ENCODE measurements at places on chromosomes 4 and X.

DNA sequence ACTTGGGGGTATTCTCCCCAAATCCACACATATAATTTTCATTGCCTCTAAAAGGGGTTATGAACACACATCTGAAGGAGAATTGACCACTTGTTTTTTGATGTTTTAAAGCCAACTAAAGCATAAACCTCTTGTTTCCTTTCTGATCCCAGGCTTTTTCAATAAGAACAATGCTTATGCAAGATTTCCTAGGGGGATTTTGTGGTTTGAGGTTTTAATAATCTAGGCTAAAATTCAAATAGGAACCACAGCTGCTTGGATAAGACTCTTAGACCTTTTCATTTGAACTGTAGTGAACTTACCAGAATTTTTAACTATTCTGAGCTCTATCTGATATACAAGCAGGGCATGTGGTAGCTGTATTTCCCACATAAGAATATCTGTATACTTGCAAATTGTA is 651.1 kb downstream of the ANKRD50 start:
- DNase-seq, result peak; percentile 41

GRCh38 chr4:70704931-70705182 is 16.5 kb downstream of the UTP3 start:
- no peak for DNase-seq

DNA sequence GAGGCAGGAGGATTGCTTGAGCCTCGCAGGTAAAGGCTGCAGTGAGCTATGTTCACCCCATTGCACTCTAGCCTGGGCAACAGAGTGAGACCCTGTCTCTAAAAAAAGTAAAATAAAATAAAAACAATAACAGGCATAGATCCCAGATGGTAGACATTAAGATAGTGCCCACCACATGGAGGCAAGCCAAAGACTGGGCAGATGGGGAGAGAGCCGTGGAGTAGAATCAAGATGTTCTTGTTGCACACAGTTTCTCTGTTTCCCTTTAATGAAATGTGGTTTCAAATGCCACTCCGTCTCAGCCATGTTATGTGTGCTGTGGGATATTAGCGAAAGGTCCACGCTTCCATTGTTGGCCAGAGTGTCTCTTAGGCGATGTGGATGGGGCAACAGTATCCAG is 63.8 kb upstream of the TBL1X start:
- no peak for DNase-seq

DNA sequence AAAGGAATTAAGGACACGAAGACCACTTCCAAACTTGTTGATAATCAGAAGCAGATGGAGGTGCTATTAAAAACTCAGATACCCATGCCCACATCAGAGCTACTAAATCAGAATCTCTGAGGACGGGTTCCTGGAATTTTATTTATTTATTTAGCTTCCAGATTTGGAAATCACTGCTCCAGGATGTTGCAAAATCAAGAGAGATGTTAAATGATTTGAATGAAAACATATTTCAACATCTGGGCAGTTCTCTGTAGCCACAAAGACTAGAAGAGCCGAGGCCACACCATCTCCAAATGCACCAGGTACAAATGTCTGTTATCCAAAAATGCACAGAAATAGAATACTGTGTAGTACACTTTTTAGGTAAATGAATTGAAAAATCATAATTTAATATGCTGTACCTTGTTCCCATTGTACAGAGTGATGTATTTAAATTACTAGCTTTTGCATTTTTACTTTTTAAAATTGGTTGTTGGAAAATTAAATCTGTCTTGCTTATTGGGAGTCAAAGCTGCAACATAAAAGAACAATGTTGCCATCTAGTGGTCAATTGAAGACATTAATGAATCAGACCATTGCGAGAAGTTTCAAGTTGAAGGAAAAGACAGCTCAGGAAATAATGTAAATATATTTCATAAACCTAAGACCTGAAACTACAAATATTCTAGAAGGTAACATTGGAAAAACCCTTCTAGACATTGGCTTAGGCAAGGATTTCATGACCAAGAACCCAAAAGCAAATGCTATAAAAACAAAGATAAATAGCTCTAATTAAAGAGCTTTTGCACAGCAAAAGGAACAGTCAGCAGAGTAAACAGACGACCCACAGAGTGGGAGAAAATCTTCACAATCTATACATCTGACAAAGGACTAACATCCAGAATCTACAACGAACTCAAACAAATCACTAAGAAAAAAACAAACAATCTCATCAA is 151.3 kb upstream of the TTC29 start:
- DNase-seq, result no peak

- DNase-seq, result no peak
Observed at GRCh38 chrX:10821293-10821692, 200.9 kb upstream of the MID1 start.

DNA sequence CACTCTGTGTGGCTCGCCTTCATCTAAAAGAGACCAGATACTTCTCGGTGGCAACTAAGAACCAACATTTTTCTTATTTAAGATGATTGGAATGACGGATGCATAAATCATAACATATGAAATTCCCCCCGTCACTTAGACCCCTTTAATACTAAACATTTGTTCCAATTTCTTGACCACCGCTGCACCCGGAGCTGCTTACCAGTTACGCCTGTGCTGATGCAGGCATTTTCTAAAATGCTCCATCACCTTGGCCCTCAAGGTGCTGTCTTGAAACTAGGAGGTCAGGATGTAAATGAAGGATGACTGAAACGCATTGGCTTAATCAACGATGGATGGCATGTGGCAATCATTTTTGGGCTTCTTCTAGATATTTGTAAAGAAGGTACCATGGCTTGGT is 130.0 kb downstream of the CPZ start:
- no peak for DNase-seq
